ENCODE measurements at places on chromosomes 11 and 22. TPM values are rescaled to one million over a fixed set of nuclear protein-coding genes. Genes with fewer than 3 reads are reported as not detected.
A peak's percentile ranks its signal among the peaks of the same experiment; 100 is the strongest.

ARHGAP42 gene
- total RNA-seq = 0.28 TPM

RAB3IL1 gene
- total RNA-seq = 0.49 TPM

MMP12 gene
- total RNA-seq = not detected

LGR4 gene
- total RNA-seq = 0.30 TPM

DNA sequence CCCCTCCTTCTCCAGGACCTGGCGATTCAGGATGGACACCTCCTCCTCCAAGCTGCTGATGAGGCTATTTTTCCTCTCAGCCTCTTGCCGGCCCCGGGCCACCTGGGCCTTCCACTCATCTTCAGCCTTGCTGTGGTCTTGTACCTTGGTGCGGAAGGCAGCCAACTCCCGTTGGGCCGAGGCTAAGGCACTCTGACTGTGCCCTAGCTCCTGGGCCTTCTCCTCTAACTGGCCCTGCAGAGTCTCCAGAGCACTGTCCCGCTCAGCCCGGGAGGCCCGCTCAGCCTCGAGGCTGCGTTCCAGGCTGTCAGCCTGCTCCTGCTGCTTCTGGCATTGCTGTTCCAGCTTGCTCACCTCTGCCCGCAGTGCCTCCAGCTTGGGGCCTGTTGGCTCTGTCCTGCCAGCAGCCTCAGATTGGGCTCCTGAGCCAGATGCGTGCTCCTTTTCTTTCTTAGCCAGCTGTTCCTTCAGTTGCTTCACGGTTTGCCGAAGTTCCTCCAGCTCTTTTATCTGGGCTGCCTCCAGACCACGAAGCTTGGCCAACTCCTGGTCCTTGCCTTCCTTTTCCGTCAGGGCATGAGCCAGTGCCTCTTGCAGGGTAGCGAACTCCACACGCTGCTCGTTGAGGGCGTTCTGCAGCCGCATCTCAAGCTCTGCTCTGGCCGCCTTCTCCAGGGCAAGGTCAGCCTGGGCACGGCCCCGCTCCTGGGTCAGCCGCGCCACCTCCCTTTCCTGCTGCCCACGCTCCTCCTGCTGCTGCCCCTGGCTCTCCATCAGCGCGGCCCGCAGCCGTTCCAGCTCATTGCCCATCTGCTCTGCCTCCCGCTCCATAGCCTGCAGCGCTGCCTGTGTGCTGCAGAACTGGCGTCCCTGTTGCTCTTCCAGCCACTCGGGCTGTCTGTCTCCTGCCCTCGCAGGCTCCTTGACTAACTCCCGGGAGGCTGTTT lies 15.3 kb downstream of the IL18BP start:
- H3K4me1 ChIP-seq = peaks cover 7% of the 10 kb centered on the region
- DNase-seq = no peak
- H3K36me3 ChIP-seq = peaks cover 35% of the 10 kb centered on the region
- H3K4me3 ChIP-seq = no peak overlapping the region
- H3K27me3 ChIP-seq = no peaks in the 10 kb centered on the region

- no peak for DNase-seq
- H3K36me3 ChIP-seq = no peaks in the 10 kb centered on the region
- H3K4me3 ChIP-seq = peak overlapping the region; percentile 42
- H3K4me1 ChIP-seq = peaks cover 7% of the 10 kb centered on the region
- no peak overlapping the region for H3K27ac ChIP-seq
These were observed 24.9 kb downstream of the SYT7 start for GRCh38 chr11:61555978-61556377.

DNA sequence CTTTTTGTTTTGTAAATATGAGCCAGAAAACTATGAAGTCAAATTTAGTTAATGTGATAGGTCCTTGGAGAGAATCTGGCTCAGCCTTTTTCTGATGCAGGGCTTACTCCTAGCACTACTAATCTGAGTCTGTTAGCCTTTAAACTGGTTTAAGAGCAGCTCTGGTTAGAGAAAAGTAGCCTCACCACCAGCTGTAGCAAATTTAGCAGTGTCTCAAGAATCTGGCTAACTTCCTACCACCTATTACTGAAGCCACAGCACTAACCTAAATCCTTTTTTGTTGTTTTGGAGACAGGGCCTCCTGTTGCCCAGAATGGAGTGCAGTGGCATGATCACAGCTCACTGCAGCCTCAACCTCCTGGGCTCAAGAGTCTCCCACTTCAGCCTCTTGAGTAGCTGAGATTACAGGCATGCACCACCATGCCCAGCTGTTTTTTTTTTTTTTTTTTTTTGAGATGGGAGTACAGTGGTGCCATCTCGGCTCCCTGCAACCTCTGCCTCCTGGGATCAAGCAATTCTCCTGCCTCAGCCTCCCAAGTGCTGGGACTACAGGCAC lies 13.9 kb downstream of the RBM4B start:
- H3K27me3 ChIP-seq = no peaks in the 10 kb centered on the region
- no peak overlapping the region for H3K27ac ChIP-seq
- no peak for DNase-seq
- H3K36me3 ChIP-seq = peaks cover 14% of the 10 kb centered on the region

DNA sequence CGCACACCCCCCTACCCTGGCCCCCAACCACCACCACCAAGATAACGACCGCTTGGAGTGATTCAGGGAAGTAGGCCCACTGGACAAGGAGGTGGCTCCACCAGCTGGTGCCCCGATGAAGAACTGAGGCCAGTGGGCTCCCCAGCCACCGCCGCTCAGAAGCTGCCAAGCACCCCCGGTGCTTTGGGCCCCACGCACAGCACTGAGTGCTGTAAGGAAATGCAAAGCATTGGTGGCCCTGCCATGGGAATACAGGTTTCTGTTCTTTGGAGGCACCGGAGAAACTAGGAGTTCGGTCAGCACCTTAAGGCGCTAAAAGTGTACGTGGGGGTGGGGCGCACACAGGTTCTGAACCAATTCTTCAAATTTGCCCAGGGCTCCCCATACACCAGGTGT lies 664 bp upstream of the PRSS23 start:
- no peaks in the 10 kb centered on the region for H3K36me3 ChIP-seq
- no peak for DNase-seq
- peak overlapping the region; percentile 79 for H3K4me3 ChIP-seq
- H3K4me1 ChIP-seq = peaks cover 36% of the 10 kb centered on the region

DNA sequence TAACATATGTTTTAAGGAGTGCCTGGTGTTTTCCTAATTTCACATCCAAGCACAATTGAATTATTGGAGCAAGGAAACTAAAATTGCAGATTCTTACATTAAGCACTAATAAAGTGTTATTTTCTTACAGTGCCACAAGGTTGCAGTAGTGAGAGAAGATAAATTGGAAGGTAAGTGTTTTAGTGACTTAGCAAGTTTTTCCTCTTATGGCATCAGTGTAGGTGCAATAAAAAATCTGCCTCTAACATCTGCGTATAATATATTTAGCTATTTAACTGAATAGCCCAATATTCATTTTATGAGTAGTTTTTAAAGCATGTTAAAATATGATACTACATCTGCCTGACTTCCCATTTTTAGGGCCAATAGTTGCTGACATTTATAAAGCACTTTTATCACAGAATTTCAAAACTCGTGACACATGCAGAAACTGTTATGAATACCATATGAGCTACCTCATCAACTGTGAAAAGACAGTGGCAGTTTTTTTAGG lies 19.0 kb downstream of the POLD3 start:
- DNase-seq = no peak
- no peaks in the 10 kb centered on the region for H3K27me3 ChIP-seq
- H3K4me1 ChIP-seq = no peaks in the 10 kb centered on the region
- no peak overlapping the region for H3K4me3 ChIP-seq
- H3K27ac ChIP-seq = no peak overlapping the region

GRCh38 chr11:58134151-58134550 lies 8.8 kb upstream of the OR9I1 start:
- H3K4me3 ChIP-seq = no peak overlapping the region
- H3K4me1 ChIP-seq = no peaks in the 10 kb centered on the region
- H3K27me3 ChIP-seq = peaks cover 8% of the 10 kb centered on the region
- no peak for DNase-seq
- H3K27ac ChIP-seq = no peak overlapping the region

DNA sequence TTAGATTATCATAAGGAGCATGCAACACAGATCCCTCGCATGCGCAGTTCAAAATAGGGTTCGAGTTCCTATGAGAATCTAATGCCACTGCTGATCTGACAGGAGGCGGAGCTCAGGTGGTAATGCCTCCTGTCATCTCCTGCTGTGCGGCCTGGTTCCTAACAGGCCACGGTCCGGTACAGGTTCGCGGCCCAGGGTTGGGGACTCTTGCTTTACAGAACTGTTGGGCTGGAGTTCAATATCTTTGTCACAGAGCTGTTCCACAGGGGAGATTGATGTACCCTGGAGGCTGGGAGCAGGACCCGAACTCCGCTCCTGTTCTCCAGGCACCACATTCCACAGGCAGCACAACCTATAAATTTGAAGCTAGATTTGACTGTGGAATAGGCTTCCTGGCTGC lies 358.1 kb upstream of the NARS2 start:
- H3K4me1 ChIP-seq = no peaks in the 10 kb centered on the region
- no peak for DNase-seq
- H3K36me3 ChIP-seq = no peaks in the 10 kb centered on the region

GRCh38 chr11:27420217-27420616 lies 52.4 kb downstream of the LGR4 start:
- no peaks in the 10 kb centered on the region for H3K36me3 ChIP-seq
- H3K4me1 ChIP-seq = no peaks in the 10 kb centered on the region
- H3K4me3 ChIP-seq = no peak overlapping the region

- H3K27me3 ChIP-seq = peaks cover 27% of the 10 kb centered on the region
- no peak overlapping the region for H3K27ac ChIP-seq
- H3K36me3 ChIP-seq = no peaks in the 10 kb centered on the region
- H3K4me3 ChIP-seq = no peak overlapping the region
These were observed 53.5 kb upstream of the DBX1 start for GRCh38 chr11:20213790-20214189.
